ENCODE measurements at places on chromosomes 7 and 10.

GRCh38 chr7:18513343-18513742, 17.8 kb downstream of the HDAC9 start:
- DNase-seq, result no peak

- DNase-seq, result no peak
These were observed 16.3 kb downstream of the AKR1D1 start for GRCh38 chr7:138092486-138093028.

DNA sequence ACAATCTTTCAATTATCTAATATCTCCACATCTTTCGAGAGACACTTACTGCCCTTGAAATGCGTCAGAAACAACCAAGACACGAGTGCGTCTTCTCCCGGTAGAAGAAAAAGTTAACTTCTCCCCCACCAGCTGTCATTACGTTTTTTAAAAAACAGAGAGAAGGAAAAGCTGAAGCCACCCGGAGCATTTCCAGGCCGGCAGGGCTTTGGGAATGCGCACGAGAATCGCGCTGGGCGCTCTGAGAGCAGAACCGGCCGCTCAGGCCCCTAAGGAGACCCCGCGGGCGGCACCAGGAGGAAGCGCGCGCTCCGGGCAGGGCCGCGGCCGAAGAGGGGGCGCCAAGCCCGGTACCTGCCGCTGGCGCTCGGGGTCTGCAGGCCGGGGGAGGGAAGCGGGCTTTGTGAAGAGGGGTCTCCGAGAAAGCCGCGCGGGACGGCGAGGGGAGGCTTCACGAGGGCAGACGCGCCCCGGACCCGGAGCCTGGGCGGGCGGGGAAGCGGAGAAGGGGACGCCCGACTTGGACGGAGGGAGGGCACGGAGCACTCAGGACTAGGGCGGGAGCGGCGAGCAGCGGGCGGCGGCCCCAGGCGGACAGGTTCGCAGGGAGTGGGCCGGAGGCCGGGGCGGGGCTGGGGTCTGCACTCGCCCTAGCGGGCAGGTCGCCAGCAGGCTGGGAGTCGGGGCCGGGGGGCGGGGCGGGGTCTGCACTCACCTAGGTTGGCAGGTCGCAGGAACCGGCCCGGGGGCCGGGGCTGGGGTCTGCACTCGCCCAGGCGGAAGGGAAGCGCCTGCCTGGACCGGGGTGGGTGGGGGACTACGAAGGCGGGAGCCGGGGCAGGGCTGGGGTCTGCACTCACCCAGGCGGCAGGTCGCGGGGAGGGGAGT, 932 bp downstream of the ESYT2 start:
- DNase-seq, result no peak

DNA sequence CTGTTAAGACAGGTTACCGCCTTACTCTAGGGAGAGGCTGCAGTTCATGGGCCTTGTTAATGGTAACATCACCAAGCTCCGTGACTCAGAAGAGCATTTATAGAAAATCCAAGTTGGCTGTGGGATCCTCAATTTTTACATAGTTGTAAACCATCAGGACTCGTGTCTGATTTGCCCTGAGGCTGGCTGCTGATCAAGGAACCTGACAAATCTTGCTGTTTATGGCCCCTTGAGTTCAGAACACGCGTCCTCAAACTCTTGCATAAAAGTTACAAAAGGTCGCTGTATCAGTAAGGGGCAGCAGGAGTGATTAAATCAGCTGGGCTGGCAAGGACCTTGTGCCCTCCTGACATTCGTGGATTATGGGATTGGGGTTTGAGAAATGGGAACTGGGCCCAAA, 4.6 kb downstream of the SLC13A4 start:
- DNase-seq, result no peak

- DNase-seq, result no peak
These were observed 28.4 kb upstream of the SEMA3E start for GRCh38 chr7:83677180-83677866.

GRCh38 chr7:80825499-80825898, 93.4 kb downstream of the SEMA3C start:
- no peak for DNase-seq

GRCh38 chr7:22316914-22317313, 40.0 kb downstream of the RAPGEF5 start:
- no peak for DNase-seq
